ENCODE measurements at places on chromosomes 12 and 14.

DNA sequence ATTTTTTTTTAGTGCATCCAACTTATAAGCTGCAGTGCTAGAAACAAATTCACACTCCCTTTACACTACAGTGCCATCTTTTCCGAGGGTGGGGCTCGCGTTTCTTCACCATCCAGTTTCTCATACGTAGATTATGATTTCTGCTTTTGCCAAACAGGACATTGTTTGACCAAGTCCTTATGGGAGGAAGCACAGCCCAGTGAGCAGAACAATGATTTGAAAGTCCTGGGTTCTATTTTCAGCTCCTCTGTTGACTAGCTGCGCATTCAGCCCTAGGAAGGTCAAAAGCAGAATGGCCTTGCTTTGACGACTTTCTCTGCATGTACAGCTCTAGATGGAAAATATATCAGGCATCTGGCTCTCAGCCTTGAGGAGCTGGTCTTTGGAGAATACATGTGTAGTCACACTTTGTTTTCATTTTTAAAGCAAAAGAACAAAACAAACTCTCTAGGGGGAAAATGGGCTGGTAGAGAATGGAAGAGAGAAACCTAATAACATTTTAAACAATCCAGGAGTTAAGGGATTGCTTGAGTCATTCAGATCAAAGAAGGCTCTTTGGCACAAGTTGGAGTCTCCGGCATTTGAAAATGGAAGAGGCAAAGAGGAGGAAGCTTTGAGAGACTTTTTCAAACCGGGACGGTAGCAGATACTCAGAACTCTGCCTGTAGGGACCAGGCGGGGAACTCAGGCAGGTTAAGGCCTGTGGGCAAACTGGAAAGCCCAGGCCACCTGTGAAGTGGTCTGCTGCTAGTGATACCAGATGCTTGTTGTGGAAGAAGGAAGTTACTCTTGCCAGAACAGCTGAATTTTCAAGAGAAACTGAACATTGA is 257.3 kb upstream of the PLEKHG7 start:
- no peak for DNase-seq

- DNase-seq, result no peak
These were observed 729 bp upstream of the M6PR start for GRCh38 chr12:8950221-8950527.

GRCh38 chr14:64997108-64997794 is 10.6 kb downstream of the FNTB start:
- DNase-seq, result no peak

DNA sequence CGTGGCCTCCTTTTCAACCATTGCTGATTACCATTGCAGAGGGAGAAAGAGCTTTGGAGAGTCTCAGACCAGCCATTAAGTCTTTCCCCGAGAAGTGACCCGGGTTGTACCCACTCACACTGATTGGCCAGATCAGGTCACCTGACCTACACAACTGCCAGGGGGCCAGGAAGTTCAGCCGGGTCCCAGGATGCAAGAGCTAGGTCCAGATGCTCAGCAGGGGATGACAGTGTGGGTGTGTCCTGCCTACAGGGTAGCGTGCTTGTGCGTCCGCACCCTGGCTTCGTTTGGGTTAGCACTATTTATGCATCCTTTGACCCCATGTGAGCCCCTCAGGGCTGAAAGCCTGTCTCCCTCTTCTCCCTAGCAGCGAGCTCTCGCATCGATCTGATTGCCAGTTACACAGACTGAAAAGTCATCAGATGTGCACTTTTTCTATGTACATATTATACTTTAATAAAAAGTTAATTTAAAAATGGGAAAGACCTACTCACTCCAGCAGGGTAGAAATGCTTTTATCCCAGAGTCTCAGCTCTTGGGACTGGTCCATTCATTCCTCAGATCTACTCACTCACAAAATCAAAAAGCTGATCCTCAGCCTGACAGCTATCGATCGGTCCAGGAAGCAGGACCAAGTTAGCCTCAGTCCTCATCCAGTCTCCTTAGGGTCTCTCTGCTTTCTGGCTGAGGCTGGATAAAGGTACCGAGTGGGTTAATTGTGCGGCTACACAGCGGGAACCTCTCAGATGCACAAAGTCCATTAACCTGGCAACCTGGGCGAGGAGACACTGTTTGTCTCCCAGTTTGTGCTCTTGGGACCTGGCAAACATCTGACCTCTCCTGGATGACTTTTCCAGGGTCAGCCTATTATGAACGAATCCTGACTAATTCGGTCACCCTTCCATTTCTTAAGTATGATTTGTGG is 68.0 kb downstream of the SERPINA3 start:
- DNase-seq, result no peak

DNA sequence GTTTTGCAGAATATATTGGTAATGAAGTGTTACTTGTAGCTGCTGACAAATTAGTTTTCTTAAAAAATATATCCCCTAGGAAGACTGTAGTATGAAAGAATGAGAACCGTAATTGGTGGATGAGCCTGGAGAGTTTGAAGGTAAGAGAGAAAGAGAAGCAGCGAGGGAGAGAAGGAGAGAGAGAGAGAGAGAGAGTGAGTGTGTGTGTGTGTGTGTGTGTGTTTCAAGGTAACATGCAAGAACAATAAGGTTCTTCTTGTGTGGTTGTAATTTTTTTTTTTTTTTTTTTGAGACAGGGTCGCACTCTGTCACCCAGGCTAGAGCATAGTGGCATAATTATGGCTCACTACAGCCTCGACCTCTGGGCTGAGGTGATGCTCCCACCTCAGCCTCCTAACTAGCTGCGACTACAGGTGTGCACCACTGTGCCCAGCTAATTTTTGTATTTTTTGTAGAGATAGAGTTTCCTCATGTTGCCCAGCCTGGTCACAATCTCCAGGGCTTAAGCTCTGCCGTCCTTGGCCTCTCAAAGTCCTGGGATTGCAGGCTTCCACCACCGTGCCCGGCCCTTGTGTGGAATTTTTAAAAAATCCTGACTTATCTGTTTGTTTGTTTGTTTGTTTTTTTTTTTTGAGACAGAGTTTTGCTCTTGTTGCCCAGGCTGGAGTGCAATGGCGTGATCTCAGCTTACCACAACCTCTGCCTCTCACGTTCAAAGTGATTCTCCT is 73.7 kb downstream of the RASSF3 start:
- no peak for DNase-seq

DNA sequence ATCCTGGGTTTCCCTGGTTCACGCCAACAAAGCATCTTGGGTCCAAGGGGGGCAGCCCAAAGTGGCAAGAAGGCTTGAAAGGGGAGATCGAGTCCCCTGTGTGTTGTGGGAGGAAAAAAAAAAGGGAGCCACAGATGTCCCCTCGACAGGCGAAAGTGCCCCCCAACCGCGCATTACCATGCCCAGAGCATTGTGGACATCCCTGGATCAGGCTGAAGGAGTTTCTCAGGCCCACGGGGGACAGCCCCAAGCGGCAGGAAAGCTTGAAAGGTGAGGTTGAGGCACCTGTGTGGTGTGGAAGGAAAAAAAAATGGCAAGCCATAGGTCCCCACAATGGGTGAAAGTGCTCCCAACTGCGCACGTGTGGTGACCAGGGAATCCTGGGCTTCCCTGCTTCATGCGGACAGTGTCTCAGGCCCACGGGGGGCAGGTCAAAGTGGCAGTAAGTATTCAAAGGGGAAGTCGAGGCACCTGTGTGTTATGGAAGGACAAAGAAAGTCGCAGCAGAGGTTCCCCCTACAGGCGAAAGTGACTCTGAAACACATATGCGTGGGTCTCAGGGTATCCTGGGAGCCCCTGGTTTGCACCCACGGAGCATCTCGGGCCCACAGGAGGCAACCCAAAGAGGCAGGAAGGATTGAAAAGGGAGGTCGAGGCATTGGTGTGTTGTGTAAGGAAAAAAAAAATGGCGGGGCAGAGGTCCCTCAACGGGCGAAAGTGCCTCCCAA is 580.1 kb downstream of the ALG10 start:
- DNase-seq, result no peak

DNA sequence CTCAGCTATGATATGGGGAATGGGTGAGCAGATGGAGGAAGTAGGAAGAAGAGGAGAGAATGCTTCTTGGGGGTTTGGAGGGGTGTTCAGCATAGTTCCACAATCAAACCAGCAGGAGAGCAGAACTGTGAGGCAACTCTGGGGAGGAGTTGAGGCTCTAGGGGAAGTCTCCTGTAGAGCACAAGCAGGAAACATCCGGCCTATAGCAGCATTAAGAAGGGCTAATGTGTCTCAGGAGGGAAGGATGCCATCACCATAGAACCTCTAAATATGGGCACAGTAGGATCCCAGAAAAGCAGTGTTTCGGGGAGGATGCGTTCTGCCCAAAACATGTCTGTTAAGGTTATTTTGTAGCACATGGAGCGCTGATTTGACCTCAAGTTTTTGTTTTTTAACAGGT is 8.4 kb upstream of the SALL2 start:
- no peak for DNase-seq

GRCh38 chr12:12810553-12811021 is 2.6 kb upstream of the DDX47 start:
- DNase-seq, result no peak

DNA sequence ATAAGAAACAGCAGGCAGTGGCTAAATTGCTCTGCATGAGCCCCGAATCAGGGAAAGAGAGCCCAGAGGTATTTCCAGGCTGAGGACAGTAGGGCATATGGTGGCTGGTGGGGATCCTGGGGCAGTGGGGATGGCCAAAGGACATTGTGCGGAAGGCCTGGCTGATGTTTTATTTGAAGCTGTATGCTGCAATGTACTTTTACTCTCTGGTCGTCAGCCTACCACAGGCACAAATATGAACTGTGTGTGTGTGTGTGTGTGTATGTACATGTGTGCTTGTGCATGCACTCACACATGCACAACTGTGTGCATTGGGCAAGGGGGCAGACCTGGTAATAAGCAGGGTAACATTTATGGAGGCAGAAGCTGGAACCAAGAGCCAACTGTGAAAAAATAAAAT is 74.7 kb upstream of the GZMB start:
- no peak for DNase-seq

DNA sequence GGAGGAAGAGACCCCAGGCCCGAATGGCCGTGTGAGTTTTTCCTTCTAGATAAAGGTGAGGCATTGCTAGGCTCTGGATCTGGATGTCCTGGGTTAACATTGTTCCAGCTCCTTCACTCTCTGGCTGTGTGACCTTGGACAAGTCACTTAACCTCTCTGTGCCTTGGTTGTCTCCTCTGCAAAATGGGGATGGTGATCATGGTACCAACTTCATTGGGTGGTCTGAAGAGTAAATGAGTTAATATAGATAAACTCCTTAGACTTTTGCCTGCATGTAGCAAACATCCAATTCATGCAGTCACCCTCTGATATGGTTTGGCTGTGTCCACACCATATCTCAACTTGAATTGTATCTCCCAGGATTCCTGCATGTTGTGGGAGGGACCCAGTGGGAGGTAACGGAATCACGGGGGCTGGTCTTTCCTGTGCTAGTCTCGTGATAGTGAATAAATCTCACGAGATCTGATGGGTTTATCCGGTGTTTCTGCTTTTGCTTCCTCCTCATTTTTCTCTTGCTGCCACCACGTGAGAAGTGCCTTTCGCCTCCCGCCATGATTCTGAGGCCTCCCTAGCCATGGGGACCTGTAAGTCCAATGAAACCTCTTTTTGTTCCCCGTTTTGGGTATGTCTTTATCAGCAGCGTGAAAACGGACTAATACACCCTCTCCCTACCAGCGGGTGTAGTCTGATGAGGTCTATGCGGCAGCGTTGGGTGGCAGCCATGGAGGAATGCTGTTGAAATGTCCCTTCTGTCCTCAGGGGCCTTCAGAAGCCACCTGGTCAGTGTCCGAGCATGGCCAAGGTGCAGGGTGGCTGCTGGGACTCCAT is 256.1 kb downstream of the GLT1D1 start:
- DNase-seq, result no peak

GRCh38 chr12:106917503-106917902 is 38.2 kb upstream of the TMEM263 start:
- DNase-seq, result no peak

All from activated naive CD4-positive, alpha-beta T cell (primary cell).